ENCODE measurements at places on chromosomes 3 and 15. TPM values are rescaled to one million over a fixed set of nuclear protein-coding genes. Genes with fewer than 3 reads are reported as not detected.

DNA sequence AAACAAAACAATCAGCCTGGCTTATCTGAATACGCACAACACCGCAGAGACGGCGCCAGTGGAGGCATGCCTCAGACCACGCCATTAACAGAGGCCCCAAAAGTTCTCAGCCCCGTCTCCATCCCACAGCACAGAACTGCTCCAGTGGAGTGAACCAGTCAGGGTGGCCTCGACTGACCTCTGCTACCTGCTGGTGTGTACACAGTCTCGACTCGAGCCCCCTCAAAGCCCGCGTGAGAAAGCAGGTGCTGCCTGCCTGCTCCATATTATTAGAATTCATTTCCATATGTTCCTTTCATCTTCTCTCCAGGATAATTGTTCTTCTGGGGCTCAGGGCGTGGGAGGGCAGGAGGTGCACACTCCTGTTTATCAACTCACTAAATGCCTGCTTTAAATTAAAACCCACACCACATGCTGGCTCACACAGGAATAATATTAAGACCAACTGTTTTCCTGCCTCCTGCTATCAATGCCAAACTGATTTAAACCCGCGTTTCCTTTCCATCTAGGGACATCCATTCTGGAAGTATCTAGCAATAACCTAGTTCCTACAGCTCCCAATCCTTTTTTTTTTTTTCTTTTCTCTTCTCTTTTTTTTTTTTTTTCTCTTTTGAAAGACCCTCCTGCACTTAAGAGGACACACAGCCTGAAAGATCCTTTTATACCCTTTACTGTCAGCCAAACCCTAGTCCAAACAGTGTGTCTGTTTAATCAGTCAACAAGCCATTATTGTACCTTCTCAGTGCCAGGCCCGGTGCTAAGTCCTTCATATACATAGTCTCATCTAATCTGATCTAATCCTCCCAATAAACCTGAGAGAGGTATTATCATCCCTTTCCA is 101.2 kb downstream of the TLE3 start:
- no peak for DNase-seq

- DNase-seq: no peak
Measured at GRCh38 chr3:52712291-52713212, 6.6 kb downstream of the SPCS1 start.

DNA sequence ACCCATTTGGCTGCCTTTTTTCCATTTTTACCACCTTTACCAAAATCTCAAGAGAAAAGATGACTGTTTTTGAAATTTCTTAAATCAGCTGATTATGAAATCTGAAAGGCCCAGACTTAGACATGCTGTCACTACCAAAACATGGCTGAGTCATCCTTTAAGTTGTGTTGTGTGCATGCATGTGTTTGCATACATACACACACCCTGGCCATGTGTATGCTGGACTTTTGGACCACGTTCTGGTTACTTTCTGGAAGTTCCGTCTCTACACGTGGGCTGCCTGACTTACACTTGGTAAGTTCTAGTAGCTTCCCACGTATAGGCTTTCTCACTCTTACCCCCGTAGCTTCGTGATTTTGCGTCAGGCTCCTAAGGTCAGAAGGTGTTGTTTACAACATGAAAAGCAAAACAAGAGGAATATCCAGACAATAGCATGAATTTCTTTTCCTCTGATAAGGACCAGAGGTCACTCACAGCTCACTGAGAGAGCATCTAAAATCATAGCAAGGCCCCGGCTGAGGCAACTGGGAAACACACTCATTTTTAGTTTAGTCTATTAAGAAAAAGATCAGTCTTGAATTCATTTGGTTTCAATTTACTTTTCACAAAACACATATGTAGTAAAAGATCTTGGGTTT is 62.4 kb downstream of the COL8A1 start:
- DNase-seq: no peak

DNA sequence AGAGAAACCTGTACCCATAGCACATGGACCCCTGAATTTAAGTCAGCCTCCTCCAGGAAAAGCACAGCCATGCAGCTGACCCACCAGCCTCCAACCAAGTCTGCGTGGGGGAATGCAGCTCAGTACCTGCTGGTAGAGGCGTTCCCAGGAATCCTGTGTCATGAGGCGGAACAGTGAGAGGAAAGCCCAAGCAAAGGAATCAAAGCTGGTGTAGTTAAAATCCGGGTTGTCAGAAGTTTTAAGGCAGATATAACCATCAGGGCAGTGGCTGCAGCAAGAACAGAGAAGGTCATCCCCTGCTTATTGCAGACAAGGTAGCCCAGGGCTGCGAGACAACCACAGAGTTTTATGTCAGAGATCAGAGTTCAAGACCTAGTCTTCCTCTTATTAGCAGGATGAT is 59.1 kb downstream of the SCN10A start:
- no peak for DNase-seq

DNA sequence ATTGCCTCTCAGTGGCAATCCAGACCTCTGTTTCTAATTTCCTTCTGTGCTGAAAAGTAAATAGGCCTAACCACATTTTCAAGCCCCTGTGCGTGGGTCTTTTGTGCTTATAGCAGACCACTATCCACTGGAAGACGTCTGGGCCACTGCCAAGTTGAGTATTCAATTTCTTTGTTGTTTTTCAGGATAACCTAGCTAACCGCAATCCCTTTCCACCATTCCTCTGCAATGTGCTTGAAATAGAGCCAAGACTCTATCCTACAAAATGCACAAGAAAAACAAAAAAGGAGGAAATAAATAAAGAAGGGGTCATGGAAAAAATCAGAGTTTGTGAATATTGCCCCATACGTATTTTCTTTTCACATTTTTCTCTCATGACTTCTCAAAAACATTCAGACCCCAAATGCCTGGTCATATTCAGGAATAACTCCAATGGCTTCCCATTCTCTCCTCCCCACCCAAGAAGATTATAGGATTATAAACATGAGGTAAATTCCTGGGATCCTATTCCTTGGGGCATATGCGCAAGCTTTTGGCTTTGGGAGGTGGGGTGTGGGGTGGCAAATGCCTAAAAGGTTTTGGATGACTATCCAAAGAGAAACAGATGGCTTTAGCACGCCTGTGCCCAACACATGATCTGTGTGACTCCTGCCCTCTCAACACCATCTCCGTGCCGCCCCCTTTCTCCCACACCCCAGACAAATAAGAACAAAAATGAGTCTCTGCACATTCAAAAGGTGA is 217.9 kb upstream of the THBS1 start:
- DNase-seq: no peak

GRCh38 chr15:100350434-100351226 is 8.9 kb upstream of the ADAMTS17 start:
- DNase-seq: no peak

DNA sequence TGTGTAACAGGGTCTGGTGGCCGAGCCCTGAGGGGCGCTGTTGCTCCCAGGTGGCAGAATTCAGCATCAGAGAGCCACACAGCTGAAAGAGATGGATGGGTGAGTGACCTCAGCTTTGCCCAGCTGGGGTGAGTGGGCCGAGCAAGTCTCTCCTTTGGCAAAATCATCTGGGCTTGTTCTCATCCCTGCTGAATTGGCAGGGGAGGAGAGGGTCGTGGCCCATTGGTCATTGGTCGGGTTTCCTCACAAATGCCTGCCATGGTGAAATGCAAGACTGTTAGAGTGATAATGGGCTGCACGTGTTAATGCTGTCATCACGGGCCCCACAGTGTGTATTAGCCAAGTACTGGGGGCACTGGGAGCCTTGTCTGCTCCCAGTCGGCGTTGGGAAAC is 15.9 kb downstream of the ABHD2 start:
- DNase-seq: peak; percentile 50

DNA sequence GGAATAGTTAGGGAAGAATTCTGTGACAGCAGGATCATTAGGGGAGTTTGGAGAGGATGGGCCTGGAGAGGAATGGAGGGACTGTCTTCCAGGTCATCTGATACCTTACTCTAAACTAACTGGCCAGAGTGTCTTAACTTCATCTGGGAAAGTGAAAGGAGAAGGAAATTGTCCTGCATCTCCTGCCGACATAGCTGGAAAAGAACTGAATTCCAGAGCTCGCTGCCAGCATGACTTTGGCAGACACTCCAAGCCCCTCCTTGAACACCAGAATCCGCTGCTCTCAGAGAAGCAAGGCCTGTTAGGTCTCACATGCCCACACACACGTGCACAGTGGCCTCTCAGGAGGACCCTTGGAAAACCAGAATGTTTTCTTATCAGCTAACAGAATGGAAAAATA is 10.5 kb downstream of the ABI3BP start:
- peak; percentile 64 for DNase-seq

DNA sequence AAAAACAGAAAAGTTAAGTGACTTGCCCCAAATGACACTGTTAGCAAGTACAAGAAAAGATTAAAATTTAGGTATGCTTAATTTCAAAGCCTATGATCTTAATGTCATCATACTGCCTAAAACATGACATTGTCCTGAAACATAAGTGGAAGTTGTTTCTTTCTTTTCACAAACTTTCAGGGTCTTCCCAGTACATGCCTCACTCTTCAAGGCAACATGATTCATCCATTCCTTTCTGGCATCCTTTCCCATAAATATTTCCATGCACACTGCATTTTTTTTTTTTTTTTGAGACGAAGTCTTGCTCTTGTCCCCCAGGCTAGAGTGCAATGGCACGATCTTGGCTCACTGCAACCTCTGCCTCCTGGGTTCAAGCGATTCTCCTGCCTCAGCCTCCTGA is 42.5 kb upstream of the KPNA4 start:
- DNase-seq: no peak

The CDHR4 gene
- total RNA-seq: not detected

The MAP6D1 gene
- total RNA-seq: 2.2 TPM

The CPNE4 gene
- total RNA-seq: 7.6 TPM

The EXD1 gene
- not detected for total RNA-seq

The SLC24A5 gene
- total RNA-seq: not detected

The ERICH6 gene
- 0.39 TPM for total RNA-seq

The IL5RA gene
- 2.3 TPM for total RNA-seq

The EFHB gene
- 0.76 TPM for total RNA-seq

The MELTF gene
- 10.1 TPM for total RNA-seq

The PXYLP1 gene
- 5.6 TPM for total RNA-seq

The CCK gene
- not detected for total RNA-seq

All from left cardiac atrium (tissue), 4 donors.